Activated naive CD8-positive, alpha-beta T cell treated with anti-CD3 and anti-CD28 coated beads, Interleukin-2, amount 10 ng/mL, durations not matched to agents 7 days and 5 days (primary cell): ENCODE measurements at places on chromosomes 11 and 22.
A peak's percentile ranks its signal among the peaks of the same experiment; 100 is the strongest.

- H3K27me3 ChIP-seq, result peaks cover 17% of the 10 kb centered on the region
- H3K36me3 ChIP-seq, result no peaks in the 10 kb centered on the region
- H3K4me1 ChIP-seq, result no peaks in the 10 kb centered on the region
- no peak overlapping the region for H3K4me3 ChIP-seq
- H3K27ac ChIP-seq, result no peak overlapping the region
Measured at GRCh38 chr11:19919050-19919561, 206.5 kb downstream of the NAV2 start.

- no peak overlapping the region for H3K4me3 ChIP-seq
- H3K27ac ChIP-seq, result no peak overlapping the region
- H3K4me1 ChIP-seq, result no peaks in the 10 kb centered on the region
- H3K27me3 ChIP-seq, result peaks cover 3% of the 10 kb centered on the region
- no peaks in the 10 kb centered on the region for H3K36me3 ChIP-seq
Measured at GRCh38 chr11:30914143-30914762, 328.1 kb upstream of the MPPED2 start.

DNA sequence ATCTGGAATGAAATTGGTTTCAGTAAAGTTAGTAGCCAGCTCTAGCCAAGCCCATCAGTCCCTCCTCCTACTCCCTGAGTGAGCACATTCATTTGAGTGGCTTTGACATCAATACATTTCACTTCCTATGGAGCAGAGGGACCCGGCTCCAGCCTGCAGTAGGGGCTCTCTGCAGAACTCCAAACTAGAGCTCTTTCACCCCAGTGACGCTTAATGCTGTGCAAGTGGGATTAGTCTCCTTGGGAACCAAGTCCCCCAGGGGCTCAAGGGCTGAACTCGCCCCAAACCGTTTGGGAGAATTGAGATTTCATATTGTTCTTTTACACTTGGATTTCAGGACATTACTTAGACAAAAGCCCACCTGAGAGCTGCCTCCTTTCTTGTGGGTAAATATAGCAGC lies 4.4 kb upstream of the FAM181B start:
- DNase-seq, result no peak
- H3K4me1 ChIP-seq, result no peaks in the 10 kb centered on the region
- H3K36me3 ChIP-seq, result no peaks in the 10 kb centered on the region

DNA sequence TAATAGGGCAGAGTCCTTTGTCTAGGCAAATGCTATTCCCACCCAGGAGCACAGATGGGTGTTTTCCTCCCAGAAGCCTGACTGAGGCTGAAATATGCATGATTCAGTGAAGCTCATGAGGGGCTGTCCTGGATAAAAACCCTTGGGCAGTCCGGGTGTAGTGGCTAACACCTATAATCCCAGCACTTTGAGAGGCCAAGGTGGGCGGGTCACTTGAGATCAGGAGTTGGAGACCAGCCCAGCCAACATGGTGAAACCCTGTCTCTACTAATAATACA lies 48.6 kb upstream of the LMO2 start:
- peaks cover 5% of the 10 kb centered on the region for H3K27me3 ChIP-seq
- no peaks in the 10 kb centered on the region for H3K4me1 ChIP-seq
- no peak overlapping the region for H3K27ac ChIP-seq
- DNase-seq, result no peak

DNA sequence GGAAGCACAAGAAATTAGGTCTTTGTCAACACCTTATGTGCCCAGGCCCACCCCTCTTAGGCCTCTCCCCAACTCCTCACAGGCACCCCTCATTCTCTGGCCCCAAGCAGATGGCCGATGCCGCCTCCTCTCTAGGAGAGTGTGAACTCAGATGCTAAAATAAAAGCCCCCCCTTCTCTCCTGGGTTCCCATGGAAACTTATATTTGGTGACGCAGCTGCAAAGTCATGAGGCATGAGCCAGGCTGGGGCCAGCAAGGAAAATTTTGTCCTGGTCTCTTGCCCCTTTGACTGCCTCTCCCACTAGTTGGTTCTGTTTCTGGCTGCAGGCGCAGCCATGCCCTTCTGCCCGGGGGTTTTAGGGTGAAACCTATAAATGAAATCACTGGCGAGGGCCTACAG lies 11.8 kb downstream of the RCOR2 start:
- H3K27me3 ChIP-seq, result no peaks in the 10 kb centered on the region
- H3K4me3 ChIP-seq, result no peak overlapping the region
- H3K4me1 ChIP-seq, result peaks cover 7% of the 10 kb centered on the region
- peaks cover 20% of the 10 kb centered on the region for H3K36me3 ChIP-seq

DNA sequence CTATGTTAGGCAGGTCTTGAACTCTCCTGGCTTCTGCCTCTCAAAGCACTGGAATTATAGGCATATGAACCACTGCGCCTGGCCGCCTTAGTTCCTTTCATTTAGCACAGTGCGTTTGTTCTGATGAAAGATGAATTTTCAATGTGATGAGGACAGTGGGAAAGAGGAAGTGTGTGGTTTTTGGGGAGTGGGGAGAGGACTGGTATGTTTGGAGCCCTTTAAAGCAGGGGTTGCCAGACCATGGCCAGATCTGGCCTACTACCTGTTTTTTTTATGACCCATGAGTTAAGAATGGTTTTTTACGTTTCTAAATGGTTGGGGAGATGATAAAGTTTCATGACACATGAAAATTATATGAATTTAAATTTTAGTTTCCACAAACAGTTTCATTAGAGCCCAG lies 12.5 kb downstream of the ATXN10 start:
- H3K4me3 ChIP-seq, result no peak overlapping the region
- H3K36me3 ChIP-seq, result no peaks in the 10 kb centered on the region
- DNase-seq, result no peak
- no peak overlapping the region for H3K27ac ChIP-seq
- no peaks in the 10 kb centered on the region for H3K4me1 ChIP-seq

DNA sequence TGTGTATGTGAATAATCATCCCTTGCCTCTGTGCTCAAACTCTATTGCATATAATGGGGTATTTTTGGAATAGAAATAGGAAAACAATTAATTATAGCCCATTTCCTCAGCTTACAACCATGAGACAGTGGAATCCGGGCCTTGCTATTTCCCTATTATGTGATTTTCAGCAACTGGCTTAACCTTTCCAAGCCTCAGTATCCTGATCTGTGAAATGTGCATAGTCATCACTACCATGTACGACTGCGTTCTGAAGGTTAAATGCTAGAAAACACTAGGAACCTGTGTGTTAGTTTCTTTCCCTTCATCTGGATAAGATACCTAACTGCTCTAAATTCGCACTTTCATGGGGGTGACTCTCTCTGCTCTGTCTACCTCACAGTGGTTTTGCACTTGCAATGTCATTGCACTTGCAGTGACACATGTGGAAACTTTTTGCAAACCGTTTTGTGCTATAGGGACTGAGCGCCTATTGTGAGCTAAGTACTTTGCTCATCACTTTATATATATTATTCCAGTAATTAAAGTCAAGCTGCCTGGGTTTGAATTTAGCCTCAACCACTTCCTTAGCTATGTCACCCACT lies 48.3 kb downstream of the IRAG1 start:
- no peak overlapping the region for H3K27ac ChIP-seq
- peaks cover 3% of the 10 kb centered on the region for H3K27me3 ChIP-seq
- no peak overlapping the region for H3K4me3 ChIP-seq
- H3K4me1 ChIP-seq, result peaks cover 9% of the 10 kb centered on the region
- H3K36me3 ChIP-seq, result no peaks in the 10 kb centered on the region

GRCh38 chr11:64588701-64589100 lies 2.3 kb upstream of the SLC22A12 start:
- H3K4me1 ChIP-seq, result no peaks in the 10 kb centered on the region
- H3K27me3 ChIP-seq, result peaks cover 28% of the 10 kb centered on the region
- H3K4me3 ChIP-seq, result no peak overlapping the region
- DNase-seq, result no peak
- no peaks in the 10 kb centered on the region for H3K36me3 ChIP-seq

GRCh38 chr11:124839128-124839971 lies 25.9 kb upstream of the ROBO3 start:
- peak overlapping the region; percentile 10 for H3K4me3 ChIP-seq
- no peak for DNase-seq
- H3K4me1 ChIP-seq, result peaks cover 16% of the 10 kb centered on the region
- H3K27ac ChIP-seq, result no peak overlapping the region
- no peaks in the 10 kb centered on the region for H3K36me3 ChIP-seq

DNA sequence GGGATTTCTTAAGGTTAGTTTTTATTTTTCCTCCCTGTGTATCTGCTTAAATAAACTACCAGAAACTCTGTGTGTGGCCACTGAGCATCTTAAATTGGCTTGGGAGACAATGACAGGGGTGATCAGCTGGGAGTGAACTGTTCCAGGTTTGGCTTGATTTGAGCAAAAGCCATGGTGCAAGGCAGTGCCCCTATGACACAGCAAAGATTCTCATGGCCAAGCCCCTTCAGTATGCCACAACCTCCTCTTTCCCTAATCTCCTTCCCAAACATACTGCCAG lies 370.5 kb downstream of the SOX6 start:
- H3K27ac ChIP-seq, result no peak overlapping the region
- H3K4me1 ChIP-seq, result no peaks in the 10 kb centered on the region
- no peaks in the 10 kb centered on the region for H3K36me3 ChIP-seq
- no peak for DNase-seq
